ENCODE measurements at places on chromosomes 13 and 19.

DNA sequence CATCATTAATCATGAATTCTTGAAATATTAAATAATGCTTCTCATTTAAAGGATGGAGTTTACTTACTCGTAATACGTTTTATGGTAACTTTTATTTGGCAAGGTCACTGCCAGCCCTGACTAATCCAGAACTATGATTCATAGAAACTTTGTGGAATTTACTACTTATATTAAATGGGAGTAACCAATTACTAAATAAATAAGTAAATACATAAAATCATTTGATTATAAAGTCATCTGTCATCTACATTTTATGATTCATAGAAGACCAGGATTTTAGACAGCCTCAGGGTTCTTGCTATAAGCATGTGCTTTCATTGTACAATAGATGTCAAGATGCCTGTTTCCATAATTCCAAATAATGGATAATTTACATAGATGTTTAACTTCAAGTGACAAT is 611.1 kb downstream of the TBC1D4 start:
- no peak for DNase-seq

DNA sequence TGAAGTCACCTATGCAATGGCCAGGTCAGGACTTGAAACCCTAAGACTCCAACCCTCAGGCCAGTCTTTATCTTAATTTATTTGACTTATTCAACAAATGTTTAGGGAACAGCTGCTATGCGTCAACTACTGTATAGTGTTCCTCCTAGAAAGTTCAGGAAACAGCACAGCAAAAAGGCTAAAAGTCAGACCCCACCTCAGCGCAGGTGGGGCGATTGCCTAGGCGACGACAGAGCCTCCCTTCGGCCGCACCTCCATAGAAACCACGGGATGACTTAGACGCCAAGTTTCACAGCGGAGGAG is 502 bp downstream of the VRK3 start:
- no peak for DNase-seq

- no peak for DNase-seq
These were observed 75.6 kb upstream of the KLF5 start for GRCh38 chr13:72983085-72983768.

- DNase-seq = no peak
These were observed 147.8 kb downstream of the SUCLA2 start for GRCh38 chr13:47853236-47853635.

- DNase-seq = no peak
These were observed 19.5 kb downstream of the SLC10A2 start for GRCh38 chr13:103046676-103047075.

DNA sequence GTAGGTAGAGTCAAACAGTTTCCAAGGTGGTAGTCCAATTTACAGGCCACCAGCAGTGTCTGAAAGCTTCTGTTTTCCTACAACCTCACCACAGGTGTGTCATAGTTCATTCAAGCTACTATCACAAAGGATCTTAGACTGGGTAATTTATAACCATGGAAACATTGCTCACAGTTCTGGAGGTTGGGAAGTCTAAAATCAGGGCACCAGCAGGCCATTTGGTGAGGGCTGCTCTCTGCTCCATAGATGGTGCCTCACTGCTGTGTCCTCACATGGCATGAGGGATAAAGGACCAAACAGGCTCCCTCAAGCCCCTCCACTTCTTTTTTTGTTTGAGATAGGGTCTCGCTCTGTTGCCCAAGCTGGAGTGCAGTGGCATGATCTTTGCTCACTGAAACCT is 60.6 kb downstream of the ING1 start:
- no peak for DNase-seq

DNA sequence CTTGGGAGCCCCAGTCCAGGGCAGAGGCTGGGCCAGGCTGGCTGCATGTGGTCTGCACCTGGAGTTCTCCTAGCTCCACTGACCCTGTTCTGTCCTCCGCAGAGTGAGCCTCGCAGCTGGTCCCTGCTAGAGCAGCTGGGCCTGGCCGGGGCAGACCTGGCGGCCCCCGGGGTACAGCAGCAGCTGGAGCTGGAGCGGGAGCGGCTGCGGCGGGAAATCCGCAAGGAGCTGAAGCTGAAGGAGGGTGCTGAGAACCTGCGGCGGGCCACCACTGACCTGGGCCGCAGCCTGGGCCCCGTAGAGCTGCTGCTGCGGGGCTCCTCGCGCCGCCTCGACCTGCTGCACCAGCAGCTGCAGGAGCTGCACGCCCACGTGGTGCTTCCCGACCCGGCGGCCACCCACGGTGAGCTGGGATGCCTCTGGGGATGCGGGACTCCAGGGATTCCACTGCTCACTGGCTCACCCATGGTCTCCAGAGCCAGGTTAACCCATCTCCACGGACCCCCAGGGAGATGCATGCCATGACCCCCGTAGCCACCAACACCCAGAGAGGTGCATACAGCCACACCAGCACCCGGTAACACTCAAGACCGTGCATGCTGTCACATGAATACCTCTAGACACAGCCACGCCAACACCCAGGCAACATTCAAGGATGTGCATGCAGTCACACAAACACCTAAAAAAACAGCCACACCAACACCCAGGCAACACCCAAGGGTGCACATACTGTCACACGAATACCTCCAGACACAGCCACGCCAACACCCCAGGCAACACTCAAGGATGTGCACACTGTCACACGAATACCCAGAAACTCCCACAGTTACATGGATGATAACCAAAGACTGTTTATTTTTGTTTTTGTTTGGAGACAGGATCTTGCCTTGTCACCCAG is 8.2 kb downstream of the PKN1 start:
- no peak for DNase-seq

- DNase-seq = no peak
These were observed 401.7 kb downstream of the IRS2 start for GRCh38 chr13:109384491-109385241.

GRCh38 chr13:34372581-34372980 is 554.6 kb downstream of the RFC3 start:
- DNase-seq = no peak

GRCh38 chr13:37319031-37319443 is 213.6 kb upstream of the CSNK1A1L start:
- no peak for DNase-seq

GRCh38 chr19:43318796-43319314 is 34.6 kb upstream of the CD177 start:
- no peak for DNase-seq

DNA sequence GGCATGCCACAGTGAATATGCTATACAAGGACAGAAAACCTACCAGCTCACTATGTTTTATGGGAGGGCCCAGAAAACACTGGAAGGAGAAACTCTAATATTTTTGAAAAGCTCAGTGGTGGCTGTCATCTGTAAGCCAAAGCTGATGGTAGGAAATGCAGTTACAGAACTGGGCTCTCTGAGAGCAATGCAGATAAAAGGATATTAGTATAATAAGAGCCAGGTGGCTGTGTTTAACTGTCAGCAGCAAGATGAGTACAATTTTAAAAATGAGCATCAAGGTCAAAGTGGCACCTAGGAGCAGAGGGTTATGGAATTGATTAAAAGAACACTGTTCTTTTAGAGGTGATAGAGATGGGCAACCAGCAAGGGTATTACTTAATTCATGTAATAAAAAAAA is 345.0 kb downstream of the NDFIP2 start:
- DNase-seq = no peak

- DNase-seq = no peak
These were observed 38.7 kb upstream of the SACS start for GRCh38 chr13:23472189-23472588.

- no peak for DNase-seq
These were observed 54.6 kb upstream of the RAP2A start for GRCh38 chr13:97379386-97379785.

- DNase-seq = no peak
These were observed 1150.2 kb upstream of the PCDH9 start for GRCh38 chr13:68380041-68380973.

- no peak for DNase-seq
These were observed 16.1 kb downstream of the ZNF562 start for GRCh38 chr19:9658769-9659168.

- no peak for DNase-seq
These were observed 31.1 kb upstream of the CYP2S1 start for GRCh38 chr19:41161903-41162302.

- no peak for DNase-seq
These were observed 423.8 kb downstream of the KLF5 start for GRCh38 chr13:73482556-73482955.

DNA sequence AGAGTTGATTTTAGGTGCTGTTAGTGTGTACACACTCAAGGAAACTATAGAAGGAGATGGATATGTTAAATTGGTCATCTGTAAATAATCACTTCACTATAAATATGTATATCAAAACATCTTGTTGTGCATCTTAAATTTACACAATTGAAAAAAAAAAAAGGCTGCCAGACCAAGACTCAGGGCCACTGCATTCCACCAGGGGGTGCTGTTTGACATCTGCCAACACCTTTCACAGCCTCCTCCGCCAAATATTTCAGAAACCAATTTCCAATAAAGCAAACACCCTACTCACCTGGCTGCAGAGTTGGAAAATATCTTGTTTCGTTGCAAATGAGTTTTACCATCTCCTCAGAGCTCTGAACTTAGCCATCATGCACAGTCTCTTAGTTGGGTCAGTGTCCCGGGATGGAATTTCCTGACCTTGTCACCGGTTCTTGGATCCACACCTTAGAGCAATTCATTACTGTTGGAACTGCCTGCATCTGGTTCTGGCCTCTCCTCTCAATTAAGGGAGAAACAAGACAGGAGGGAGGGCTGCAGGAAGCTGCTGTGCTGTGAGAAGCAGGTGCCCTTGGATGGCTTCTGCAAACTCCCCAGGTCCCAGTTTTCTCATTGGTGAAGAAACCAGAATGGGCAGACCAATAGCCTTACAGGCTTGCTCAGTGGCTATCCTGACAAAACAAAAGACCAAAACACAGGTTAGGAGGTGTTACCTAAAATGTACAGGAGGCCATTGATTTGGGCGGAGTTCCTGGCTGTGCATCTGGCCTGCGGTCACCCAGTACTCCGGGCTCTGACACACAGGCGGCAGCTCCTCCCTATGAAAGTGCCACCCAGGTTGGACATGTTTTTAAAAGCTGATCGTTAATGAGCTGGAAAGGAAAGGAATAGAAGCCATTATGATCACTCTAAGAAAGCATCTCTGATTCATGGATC is 746.6 kb downstream of the UQCRFS1 start:
- DNase-seq = peak; percentile 40

DNA sequence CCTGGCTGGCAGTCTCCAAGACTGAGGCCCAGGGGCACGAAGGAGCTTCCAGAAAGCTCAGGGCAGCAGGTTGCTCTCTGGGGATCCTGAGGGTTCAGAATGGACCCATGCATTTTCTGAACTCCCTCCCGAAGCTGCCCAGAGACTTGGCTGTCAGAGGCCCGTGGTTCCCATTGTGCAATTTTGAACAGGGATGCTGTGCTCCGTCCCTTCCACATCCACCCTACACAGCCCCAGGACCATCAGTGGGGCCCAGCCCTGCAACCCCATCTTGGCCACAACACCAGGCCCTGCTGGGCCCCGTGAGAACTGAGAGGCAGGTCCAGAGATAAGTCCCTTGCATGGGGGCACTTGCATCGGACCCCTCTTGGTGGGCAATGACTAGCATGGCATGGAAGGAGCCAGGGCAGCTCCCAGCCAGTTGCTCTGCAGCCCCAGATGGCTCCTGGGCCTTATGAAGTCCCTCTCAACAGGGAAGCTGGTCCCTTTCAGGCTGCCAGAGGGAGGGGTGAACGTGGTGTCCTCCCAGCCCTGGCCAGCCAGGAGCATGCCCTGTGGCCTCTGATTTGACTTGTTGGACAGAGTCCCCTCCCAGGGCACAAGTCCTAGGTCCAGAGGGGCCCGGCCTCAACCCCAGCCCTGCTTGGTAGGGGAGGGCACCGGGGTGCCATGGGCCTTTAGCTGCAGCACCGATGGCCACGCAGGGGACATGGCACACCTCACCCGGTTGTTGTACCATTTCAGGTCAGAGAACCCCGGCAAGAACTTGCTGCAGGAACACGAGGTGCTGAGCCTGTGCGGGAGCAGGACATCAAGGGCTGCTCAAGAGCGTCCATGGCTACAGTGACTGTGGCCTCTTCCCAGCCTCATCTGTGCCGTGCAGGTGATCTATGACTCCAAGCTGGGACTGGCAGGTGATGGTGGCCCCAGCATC is 17.3 kb upstream of the ZNF14 start:
- DNase-seq = no peak

GRCh38 chr19:3234800-3235199 is 10.3 kb downstream of the CELF5 start:
- no peak for DNase-seq

DNA sequence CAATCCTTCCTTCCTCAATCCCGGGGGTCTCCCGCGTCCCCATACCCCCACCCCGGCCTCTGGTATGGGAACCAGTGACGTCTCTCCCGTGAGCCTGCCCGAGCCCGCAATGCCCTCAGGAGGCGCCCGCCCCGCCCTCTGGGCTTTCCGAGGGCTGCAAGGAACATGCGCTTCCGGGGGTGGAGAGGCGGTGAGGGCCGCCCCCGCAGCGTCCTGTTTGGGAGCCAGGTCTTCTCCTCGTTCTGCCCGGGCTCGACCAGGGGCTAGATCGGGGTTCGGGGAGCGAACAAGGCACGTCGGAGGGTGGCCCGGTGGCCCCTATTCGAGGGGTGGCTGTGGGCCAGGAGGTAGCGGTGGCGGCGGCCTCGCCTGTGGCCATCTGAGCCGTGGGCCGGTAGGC is 6.6 kb upstream of the TEX101 start:
- no peak for DNase-seq

- DNase-seq = no peak
These were observed 11.4 kb downstream of the NDFIP2 start for GRCh38 chr13:79492313-79492798.

GRCh38 chr19:6610934-6611852 is 20.2 kb upstream of the CD70 start:
- DNase-seq = no peak

DNA sequence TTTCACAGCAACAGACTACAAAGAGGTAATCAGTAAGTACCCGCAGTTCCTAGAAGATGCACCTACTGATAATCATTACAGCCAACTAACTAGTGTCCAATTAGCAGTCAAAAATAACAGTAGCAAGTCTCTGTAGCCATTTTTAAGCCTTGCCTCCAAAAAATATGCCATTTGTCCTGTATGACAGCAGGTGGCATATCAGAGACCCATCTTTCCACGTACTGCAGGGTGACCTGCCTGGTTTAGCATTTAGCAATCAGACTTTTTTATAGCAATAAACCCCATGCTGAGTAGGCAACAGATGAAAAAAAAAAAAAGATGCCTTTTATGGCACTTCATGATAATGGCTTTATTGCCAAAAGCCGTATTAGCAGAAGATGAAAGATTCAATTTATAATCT is 155.3 kb upstream of the LSM14A start:
- no peak for DNase-seq
